Mesothelial cell of epicardium (in vitro differentiated cells): ENCODE measurements at places on chromosomes 2 and 18. TPM values are rescaled to one million over a fixed set of nuclear protein-coding genes. Genes with fewer than 3 reads are reported as not detected.

MLPH gene
- 6.1 to 7.7 TPM (median 7.5 TPM) in 3 replicates for total RNA-seq

- no peak for DNase-seq
These were observed 369.6 kb upstream of the ID2 start for GRCh38 chr2:8312221-8312620.

- DNase-seq, result no peak
These were observed 107.8 kb downstream of the TANC1 start for GRCh38 chr2:159076241-159076640.

- no peak for DNase-seq
These were observed 50.2 kb upstream of the OSR1 start for GRCh38 chr2:19408592-19408991.

GRCh38 chr18:8041526-8042111 is 474.5 kb downstream of the PTPRM start:
- no peak for DNase-seq

GRCh38 chr2:234761910-234762309 is 189.9 kb upstream of the SH3BP4 start:
- DNase-seq, result no peak
